ENCODE measurements at places on chromosomes 13 and 19. TPM values are rescaled to one million over a fixed set of nuclear protein-coding genes. Genes with fewer than 3 reads are reported as not detected.
A peak's percentile ranks its signal among the peaks of the same experiment; 100 is the strongest.

GRCh38 chr13:41811588-41812021, 149.3 kb downstream of the VWA8 start:
- DNase-seq: no peak

C19orf38 gene
- not detected for total RNA-seq

DNA sequence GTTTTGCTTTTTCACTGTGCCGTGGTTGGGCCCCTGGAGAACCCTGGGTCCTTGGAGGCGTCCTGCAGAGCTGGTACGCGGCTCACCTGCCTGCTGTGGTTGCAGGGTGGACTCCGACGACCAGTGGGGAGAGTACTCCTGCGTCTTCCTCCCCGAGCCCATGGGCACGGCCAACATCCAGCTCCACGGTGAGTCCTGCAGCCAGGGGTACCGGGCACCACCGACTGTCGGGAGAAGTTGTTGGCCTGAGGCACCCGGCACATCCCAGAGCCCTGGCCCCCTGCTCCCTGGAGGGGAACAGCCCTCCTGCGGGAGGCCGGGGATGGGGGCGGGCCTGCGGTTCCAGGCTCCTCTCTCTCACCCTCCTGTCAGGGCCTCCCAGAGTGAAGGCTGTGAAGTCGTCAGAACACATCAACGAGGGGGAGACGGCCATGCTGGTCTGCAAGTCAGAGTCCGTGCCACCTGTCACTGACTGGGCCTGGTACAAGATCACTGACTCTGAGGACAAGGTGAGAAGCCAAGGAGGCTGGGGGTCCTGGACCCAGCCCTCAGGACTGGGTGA, 8.0 kb downstream of the BSG start:
- DNase-seq: no peak

GRCh38 chr19:29798774-29799497, 12.9 kb upstream of the CCNE1 start:
- DNase-seq: no peak

DNA sequence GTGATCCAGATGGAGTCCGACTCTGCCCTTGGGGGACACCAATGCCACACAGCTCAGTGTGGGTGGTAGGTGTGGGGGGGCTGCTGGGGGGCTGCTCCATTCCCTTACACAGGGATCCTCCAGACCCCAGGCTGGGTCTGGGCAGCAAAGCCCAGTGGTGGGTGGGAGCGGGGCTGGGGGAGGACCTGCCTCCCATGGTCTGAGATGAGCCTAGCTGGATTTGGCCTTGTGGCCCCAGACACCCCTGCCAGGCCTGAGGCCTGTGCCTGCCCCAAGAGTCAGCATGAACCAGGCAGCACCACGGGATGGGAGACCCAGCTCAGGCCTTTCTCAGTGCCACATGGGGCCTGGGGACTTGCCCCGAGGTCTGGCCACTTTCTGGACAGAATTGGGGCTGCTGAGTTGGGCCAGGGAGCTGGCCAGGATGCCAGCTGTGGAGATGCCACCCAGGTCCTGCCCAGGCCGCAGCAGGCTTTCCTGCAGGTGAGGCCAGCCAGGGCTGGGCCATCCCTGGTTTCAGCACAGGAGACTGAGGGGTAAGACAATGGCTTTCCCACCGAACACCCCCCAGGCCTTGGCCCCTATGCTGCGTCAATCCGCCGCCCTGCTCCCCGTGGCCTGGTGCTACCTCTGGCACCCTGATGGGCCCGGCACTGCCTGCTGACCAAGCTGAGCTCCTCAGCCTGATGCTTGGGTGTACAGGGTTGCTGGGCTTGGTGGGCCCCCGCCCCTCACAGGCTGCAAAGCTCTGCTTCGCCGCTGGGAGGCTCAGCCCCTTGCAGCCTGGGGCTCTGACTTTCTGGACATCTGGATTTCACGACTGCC, 24.2 kb downstream of the CEBPG start:
- DNase-seq: no peak

- DNase-seq: no peak
Observed at GRCh38 chr19:29212356-29212647, 649 bp downstream of the UQCRFS1 start.

KLK10 gene
- not detected for total RNA-seq

GRCh38 chr13:108851660-108852059, 222.2 kb downstream of the MYO16 start:
- no peak for DNase-seq

DNA sequence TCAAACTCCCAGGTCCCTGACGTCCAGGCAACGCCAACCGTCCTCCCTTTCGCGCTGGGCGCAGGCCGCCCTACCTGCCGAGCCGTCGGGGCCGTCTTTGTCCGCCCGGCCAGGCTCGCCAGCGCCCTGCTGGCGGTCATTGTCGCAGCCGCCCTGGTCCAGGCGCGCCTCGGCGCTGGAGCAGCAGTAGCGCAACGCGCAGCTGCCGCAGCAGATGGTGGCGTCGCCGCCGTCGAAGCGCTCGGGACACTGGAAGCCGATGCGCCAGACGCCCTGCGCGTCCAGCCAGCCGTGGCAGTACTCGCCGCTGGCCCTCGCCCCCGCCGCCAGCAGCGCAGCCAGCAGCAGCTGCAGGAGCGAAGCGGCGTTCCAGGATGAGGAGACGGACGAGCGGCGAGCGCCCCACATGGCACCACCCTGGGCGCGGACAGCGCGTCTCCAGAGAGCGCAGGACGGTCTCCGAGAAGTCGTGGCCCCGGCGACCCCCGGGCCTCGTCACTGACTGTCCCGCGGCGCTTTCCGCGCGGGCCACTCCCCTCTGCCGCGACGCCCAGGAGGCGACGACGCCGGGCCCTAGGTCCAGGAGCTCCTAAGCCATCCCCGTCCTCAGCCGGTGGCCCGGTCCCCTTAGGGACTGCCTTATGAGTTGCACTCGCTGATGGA, 1.1 kb downstream of the SHISA2 start:
- peak; percentile 66 for DNase-seq

CTXN1 gene
- 1.6 TPM for total RNA-seq

- DNase-seq: peak; percentile 66
Observed at GRCh38 chr19:43555185-43555770, 20.0 kb downstream of the XRCC1 start.

PGLYRP2 gene
- not detected for total RNA-seq

- no peak for DNase-seq
Observed at GRCh38 chr19:41744850-41745249, 10.5 kb upstream of the CEACAM6 start.

DNA sequence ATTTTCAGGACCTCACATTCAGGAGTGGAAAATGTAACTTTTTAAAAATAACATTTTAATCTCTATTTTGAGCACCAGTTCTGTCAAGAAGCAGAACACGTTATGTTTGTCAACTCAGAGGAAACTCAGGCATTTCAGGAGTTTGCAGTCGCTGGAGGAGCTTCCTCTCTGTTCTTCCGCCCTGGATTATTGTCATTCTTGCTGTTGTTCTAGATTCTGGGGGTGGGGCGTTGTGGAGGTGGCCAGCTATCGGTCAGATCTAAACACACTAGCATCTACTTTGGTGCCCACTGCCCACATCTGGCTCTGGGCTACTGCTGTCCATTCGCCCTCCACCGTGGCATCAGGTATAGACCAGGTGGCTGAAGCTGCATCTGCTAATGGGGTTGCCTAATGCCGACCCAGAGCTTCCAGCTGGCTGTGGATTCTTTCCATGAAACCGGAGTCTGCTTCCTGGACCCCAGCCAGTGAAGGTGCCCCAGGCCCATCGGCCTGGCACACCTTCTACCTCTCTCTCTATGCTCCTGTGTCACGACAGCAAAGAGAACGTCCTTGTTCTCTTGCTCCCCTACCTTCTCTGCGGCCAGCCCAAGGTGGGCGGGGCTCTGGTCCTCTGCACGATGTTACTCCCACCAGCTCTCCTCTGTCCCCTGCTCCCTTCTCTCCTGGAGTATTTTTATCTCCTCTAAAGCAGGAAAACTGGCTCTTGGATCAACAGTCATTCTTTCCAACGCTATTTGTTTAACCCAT, 36.7 kb upstream of the DGKH start:
- DNase-seq: no peak

- DNase-seq: no peak
Observed at GRCh38 chr13:79226938-79227337, 179.1 kb downstream of the RBM26 start.

ZFP30 gene
- total RNA-seq: 21.3 TPM

DNA sequence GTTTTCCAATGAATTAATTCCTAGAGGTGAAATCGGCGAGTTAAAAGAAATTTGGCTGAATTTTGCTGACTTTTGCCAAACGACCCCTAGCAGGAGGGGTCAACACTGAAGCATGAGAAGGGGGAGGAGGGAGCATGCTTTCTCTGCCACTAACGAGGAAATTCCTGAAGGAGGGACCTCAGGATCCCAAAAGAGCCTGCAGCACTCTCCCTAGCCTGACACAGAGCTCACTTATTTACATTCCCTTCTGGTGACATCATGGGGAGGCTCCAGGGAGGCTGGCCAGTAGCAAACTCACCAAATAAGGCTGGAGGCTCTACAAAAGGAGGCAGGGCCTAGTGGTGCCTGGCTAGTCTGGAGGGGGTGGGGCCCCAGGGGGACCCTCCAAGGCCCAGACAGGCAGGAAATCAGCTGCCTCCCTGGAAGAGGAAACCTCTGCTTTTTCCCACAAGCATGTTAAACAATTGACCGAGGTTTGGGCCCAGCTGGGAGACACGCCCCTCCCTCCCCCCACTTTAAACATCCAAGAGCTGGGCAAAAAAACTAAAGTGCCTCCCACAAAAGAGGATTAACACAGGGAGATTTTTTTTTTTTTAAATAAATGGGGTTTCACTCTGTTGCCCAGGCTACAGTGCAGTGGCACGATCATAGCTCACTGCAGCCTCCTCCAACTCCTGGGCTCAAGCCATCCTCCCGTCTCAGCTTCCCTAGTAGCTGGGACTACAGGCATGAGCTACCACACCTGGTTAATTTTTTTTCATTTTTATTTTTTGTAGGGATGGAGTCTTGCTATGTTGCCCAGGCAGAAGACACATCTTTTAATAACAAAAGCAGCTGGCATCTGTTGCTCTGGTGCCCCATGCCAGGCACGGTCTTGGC, 2.1 kb downstream of the DAPK3 start:
- peak; percentile 98 for DNase-seq

DNA sequence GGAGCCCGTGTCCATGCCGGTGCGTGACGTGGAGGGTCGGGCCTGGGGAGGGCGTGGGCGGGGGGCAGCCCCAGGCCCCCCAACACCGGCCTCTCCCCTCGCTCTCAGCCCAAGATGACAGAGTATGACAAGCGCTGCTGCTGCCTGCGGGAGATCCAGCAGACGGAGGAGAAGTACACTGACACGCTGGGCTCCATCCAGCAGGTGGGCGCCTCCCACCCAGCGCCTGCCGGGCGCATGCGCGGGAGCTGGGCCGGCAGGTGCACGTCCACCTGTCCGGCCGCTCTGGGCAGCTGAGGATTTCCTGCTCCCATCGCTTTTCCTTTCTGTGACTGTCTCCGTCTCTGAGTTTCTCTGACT, 49.8 kb downstream of the VAV1 start:
- DNase-seq: no peak

GRCh38 chr19:11814700-11815035, 595 bp downstream of the ZNF440 start:
- peak; percentile 14 for DNase-seq

DNA sequence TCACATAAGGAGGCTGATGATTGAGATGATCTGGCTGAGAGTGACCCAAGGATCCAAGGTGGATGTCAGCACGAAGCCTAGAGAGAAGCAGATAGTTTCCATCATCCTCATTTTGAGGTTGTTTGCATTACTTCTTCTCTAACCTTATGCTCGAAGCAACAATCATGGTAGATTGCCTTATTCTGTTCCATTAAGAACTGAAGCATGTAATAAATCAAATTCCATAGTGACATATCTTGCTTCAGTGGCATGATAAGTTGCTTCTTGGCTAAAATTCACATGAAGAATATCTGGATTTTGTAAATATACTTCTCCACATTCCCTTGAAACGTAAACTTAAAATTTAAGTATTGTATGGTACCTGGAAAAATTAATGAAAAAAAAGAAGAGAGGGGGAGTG, 377.8 kb upstream of the DACH1 start:
- no peak for DNase-seq

VSTM2B gene
- total RNA-seq: not detected

DNA sequence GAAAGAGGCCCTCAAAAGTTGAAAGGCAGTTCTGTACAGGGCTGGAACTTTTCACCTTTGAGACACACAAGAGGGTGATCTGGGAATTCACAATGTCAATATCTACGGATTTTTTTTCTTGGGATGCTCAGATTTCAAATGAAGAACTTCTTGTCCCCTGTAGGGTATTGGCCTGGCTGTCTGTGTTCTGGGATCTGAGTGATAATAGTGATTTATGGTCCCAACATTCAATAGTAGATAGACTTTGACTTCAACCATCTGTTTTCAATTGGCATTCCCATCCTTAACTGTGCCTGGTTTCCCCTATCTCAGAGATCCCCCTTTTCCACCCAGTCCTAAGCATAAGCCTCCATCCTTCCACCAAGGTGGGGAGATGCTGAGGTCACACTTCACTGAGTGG, 274.1 kb downstream of the COG6 start:
- DNase-seq: no peak

DNA sequence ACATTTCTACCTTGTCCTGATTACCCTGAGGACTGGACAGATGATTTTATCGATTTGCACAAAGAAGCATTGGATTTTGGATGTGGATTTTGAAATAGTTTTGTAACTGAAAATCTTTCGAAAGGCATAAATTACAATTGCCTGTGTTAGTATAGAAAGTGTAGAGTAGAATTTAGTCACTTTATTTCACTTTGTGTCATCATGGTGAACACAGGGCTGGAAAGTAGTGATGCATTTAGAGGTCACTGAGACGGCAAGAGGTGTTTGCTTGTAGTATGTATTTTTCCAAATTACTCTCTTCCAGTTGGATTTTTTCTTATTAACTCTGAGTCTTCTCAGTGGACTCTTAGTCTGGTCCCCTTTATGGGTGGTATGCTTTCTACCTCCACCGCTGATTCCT, 326.0 kb downstream of the NALCN start:
- no peak for DNase-seq

KLHL1 gene
- not detected for total RNA-seq
